ENCODE measurements at places on chromosomes 16 and 17. TPM values are rescaled to one million over a fixed set of nuclear protein-coding genes. Genes with fewer than 3 reads are reported as not detected.

- no peak for DNase-seq
Observed at GRCh38 chr17:4616476-4616875, 25.0 kb downstream of the ALOX15 start.

- DNase-seq, result no peak
Observed at GRCh38 chr16:3088925-3089716, 10.0 kb downstream of the ZSCAN10 start.

DNA sequence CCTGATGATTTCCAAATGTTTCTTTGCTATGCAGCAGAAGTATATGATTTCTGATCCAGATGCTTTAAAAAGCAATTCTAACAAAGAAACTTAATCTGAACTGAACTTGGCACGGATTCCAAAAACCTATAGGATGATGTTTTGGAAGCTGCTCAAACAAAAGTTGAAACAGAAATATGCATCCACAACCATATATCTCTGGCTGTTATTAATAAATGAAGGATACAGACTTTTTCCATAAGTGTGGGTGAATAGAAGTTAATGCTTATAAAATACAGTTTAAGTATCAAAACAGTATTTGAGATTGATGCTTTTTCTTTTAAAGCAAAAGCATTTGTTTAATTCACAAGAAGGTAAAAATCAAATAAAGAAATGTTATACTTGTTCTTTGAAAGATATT lies 27.9 kb upstream of the NACA2 start:
- DNase-seq, result no peak

DNA sequence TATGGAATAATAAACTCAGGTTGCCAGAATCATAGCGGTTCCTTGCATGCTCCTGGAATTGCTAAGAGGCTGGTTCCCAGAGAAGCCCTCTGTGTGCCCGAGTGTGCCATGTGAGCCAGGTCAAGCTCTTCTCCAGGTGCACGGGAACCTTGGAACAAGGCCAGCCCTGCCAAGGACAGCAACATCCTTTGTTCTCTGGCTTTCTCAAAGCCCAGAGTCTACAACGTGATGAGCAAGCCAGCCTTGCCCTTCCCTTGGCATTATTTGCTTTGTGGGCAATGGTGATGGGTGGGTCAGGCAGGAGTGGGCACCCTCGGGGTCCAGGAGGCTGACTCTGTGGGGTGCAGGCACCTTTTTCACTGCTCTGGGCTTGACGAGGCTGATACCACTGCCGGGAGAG lies 14.2 kb upstream of the SEC14L1 start:
- DNase-seq, result no peak

DNA sequence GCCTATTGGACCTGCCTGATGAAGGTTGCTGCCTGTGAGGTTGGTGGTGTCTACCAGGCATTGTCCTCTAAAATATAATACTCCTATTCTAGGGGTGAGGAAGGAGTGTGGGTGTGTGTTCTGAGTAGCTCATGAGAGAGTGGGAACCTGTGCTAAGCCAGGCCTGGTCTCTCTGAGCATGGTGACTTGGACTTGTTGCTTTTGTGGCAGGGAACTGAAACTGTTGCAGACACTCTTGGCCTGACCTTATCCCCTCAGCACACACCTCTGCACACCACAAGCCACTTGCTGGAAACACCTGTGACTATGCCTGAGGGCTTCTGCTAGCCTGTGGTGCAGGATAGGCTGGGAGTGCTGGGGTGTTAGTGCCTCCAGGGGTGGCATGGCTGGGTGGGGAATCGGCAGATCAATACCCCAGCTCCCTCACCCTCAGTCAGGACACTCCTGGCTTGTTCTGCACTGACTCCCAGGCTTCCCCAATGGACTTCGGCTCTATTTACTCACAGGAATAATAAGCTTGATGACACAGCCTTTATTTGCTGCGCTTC lies 29.9 kb downstream of the PLCG2 start:
- no peak for DNase-seq

- DNase-seq, result no peak
Observed at GRCh38 chr17:10792151-10792550, 11.7 kb downstream of the TMEM238L start.

DNA sequence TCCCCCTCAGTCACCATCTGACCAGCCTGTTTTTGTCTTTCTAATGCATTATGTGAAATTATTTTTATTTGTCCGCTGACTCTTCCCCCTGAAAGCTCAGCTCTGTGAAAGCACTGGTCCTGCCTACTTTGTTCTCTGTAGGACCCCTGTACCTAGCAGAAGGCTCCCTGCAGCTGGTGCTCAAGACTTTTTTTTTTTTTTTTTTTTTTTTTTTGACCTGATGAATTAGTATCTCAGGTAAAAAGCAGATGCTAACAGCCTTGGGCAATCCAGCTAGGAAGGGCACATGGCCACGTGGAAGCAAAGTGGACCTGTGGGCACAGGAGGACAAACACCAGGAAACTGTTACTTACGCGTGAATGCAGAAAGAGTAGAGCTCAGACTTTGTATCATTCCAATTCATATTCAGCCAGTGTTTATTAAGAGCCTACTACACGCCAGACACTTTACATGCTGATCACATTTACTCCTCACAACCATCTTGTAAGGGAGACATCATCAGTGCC lies 629 bp upstream of the UNC119 start:
- no peak for DNase-seq

DNA sequence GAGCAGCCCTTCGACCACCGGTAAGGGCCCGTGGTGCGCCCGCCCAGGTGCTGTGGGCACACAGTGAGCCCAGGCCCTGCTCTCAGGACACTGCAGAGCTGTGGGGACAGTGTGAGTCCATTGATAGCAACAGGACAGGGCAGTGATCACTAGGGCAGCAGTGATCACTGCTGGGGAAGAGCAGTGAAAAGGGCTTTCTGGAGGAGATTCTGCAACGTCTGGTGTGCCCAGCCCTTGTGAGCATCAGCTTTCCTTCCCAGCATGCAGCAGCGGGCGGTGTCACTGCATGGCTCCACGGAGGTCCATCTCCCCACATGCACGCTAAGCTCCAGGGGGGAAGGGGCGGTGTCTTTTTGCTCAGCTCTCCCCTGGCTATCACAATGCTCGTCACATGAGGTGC lies 32.1 kb downstream of the MAP1LC3B start:
- DNase-seq, result no peak

- no peak for DNase-seq
Observed at GRCh38 chr17:13525876-13526275, 75.9 kb downstream of the HS3ST3A1 start.

DNA sequence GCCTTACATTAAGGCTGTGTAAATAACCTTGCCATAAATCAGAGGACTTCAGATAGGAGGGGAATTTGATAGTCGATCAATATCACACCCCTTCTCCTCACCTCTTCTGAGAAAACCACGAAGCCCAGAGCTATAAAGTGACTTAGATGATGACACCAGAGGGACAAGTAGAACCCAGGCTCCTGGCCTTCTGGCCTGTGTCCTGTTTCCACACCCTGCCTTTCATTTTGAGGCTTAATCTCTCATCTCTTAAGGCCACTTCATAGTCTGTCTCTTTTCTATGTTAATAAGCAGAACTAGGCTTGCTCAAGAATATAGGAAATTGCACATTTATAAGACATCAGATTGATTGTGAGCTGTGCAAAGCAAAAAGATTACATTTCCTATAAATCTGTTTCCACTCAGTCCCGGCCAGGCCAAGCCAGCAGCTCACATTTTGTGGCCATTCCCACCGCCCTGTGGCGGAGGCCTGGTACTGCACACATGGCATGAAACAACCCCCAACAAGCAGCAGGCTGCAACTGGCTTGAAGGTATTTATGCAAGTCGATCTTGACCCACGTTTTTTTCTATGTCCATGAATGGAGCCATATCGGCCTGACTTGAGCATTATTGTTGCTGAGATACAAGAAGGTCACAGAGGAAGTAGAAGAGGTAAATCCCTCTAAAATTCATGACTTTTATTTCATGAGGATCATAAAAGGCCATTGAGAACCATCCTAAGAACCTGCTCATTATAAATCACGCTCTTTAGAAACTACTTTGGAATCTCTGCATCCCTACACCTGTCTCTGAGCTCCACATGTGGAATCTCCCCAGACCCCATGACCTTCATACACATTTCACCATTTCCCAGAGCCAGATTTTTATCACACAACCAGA lies 93.7 kb downstream of the PMP22 start:
- peak; percentile 48 for DNase-seq

DNA sequence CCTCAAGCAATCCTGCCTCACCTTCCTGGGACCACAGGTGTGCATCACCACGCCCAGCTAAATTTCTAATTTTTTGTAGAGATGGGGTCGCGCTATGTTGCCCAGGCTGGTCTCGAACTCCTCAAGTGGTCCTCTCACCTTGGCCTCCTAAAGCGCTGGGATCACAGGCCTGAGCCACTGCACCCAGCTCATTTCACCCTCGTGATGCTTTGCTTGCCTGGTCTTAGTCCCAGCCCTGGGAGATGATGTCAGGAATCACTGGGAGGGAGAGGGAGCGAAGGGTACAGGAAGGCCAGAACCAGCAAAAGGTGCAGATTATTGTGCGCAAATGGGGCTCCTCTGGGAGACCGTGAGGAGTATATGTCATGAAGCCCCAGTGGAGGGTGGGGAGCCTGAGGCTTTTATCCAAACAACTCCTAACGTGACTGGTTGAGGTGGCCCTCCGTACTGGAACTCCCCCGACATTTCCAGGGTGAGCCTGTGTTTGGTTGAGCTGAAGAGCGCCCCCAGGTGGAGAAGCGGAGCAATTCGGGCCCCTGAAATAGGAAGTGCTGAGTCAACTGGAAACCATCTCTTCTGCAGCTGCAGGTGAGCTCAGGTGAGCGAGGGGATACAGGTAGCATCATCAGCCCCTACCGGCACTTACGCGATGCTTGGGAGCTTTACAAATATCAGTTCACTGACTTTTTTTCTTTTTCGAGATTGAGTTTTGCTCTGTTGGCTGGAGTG lies 41.2 kb upstream of the HAPSTR1 start:
- DNase-seq, result no peak

GRCh38 chr16:66266436-66267291 lies 99.8 kb upstream of the CDH5 start:
- peak; percentile 85 for DNase-seq

GRCh38 chr17:47719411-47720152 lies 13.5 kb upstream of the TBX21 start:
- peak; percentile 80 for DNase-seq

DNA sequence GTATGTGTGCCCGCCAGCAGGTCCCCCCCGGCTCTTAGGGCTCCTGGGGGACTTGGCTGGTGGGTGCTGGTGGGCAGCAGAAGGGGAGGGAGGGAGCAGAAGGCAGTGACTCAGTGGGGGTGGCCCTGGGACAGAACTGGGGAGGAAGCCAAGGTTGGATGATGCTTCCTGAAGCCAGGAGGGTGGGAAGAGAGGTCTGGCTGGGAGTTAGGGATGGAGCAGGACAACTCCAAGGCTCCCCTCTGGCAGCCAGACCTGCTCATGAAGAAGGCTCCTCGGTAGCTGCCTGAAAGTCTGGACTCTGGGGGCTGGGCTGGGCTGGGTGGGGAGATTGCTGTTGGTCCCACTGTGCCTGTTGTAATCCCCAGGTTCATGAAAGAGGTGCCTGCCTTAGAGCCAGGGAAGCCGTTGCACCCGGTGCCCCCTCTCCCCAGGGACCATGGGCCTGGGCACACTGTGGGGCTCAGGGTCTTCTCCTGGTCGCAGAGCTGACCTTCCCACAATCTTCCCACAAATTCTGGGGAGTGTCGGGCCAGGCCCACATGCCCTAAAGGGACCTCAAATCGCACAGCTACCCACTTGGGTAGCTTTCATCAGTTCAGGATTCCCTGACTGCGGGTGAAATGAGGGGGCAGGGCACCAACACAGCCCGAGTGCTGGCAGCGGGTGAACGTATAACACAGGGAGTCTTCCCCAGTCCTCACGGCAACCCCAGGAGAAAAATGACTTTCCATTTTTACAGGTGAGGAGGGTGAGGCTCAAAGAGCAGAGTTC lies 1.1 kb upstream of the PLEKHG4 start:
- DNase-seq, result peak; percentile 85

- DNase-seq, result no peak
Observed at GRCh38 chr16:47939680-47940079, 216.1 kb downstream of the ABCC12 start.

- peak; percentile 24 for DNase-seq
Observed at GRCh38 chr16:88681709-88682451, 4.4 kb downstream of the SNAI3 start.

- DNase-seq, result no peak
Observed at GRCh38 chr16:66477028-66477515, 50.0 kb downstream of the BEAN1 start.

DNA sequence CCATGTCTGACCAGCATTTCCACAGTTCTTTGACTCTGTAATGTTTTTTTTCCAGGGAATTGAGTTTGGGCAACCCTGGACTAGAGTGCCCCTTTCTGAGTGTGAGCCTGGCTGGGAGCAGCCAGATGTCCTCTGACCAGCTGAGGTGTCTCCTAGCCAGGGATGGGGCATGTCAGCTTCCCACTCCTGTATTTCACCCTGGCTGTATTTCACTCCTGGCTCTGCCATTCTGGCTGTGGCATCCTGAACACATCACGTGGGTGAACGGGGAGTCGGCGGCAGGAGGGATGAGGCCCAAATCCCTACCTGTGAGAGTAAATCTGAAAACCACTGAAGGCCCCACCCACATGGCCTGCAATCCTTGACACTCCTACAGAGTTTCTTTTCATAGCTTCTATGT lies 31.3 kb downstream of the KDM8 start:
- no peak for DNase-seq

- no peak for DNase-seq
Observed at GRCh38 chr16:35298460-35299243, 1839.2 kb downstream of the TP53TG3F start.

DNA sequence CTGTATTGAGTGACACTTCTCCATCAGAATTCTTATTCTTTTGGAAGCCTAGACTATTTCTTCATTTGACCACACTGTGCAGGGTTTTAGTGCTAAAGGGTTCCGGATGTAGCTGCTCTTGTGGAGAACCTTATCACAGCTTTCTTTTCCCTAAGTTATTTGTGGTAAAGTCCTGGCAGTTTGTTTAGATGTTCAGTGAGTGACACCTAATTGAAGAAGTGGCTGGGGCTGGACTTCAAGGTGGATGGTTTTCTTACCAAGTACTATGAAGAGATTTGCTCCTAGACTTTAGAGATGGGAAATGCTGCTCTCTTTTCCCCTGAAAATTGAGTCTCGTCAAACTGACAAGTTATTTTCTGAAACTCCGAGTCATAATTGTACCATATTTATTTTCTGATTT lies 144.0 kb upstream of the TBX2 start:
- no peak for DNase-seq

- DNase-seq, result no peak
Observed at GRCh38 chr16:72858665-72859493, 189.0 kb downstream of the ZFHX3 start.

SLFN14 gene
- total RNA-seq, result not detected

GSDMA gene
- total RNA-seq, result not detected

INTS2 gene
- total RNA-seq, result 11.9 TPM

CEMP1 gene
- not detected for total RNA-seq

TMEM88 gene
- not detected for total RNA-seq

HID1 gene
- total RNA-seq, result not detected

PRR35 gene
- not detected for total RNA-seq

PRDM7 gene
- not detected for total RNA-seq

DNAH17 gene
- not detected for total RNA-seq
